ENCODE measurements at places on chromosomes 13 and 19. TPM values are rescaled to one million over a fixed set of nuclear protein-coding genes. Genes with fewer than 3 reads are reported as not detected.

ZNF154 gene
- 8.1 TPM for total RNA-seq

ZNF628 gene
- total RNA-seq = 1.2 TPM

CPB2 gene
- not detected for total RNA-seq

KANK3 gene
- total RNA-seq = 0.26 TPM

FGF22 gene
- not detected for total RNA-seq

COL4A2 gene
- total RNA-seq = 1,112 TPM

GPR183 gene
- 0.07 TPM for total RNA-seq

OR10H2 gene
- not detected for total RNA-seq

UBXN6 gene
- total RNA-seq = 88.3 TPM

ZIC2 gene
- total RNA-seq = not detected

ZNF524 gene
- 9.5 TPM for total RNA-seq

ZNF582 gene
- total RNA-seq = 3.1 TPM

HSD17B14 gene
- 2.2 TPM for total RNA-seq

ZNF566 gene
- 9.7 TPM for total RNA-seq

ADGRE1 gene
- not detected for total RNA-seq

C1QTNF9B gene
- not detected for total RNA-seq

C5AR2 gene
- total RNA-seq = 0.07 TPM

LYL1 gene
- 1.3 TPM for total RNA-seq

ZNF527 gene
- total RNA-seq = 4.2 TPM

EBI3 gene
- total RNA-seq = not detected

XAB2 gene
- total RNA-seq = 36.1 TPM

CA11 gene
- total RNA-seq = 0.99 TPM

SLC8A2 gene
- 0.36 TPM for total RNA-seq

TNNT1 gene
- total RNA-seq = 1.1 TPM

LRCH1 gene
- 10.2 TPM for total RNA-seq

CLC gene
- total RNA-seq = not detected

CCNA1 gene
- total RNA-seq = 0.39 TPM

KLK14 gene
- not detected for total RNA-seq

KHSRP gene
- total RNA-seq = 152 TPM

GNA15 gene
- 0.33 TPM for total RNA-seq

ZNF850 gene
- 2.0 TPM for total RNA-seq

FBXO17 gene
- 27.2 TPM for total RNA-seq

ATXN8OS gene
- not detected for total RNA-seq

ACER1 gene
- not detected for total RNA-seq

ARMC6 gene
- 51.1 TPM for total RNA-seq

COG3 gene
- total RNA-seq = 39.8 TPM

ITGBL1 gene
- total RNA-seq = 255 TPM

FFAR1 gene
- total RNA-seq = not detected

MAST1 gene
- total RNA-seq = 0.36 TPM

PDX1 gene
- total RNA-seq = not detected

LILRB1 gene
- not detected for total RNA-seq

PSG3 gene
- not detected for total RNA-seq

IL17D gene
- 5.0 TPM for total RNA-seq

CNMD gene
- not detected for total RNA-seq

WASF3 gene
- 17.8 TPM for total RNA-seq

SGCG gene
- total RNA-seq = 0.52 TPM

TNFSF11 gene
- total RNA-seq = not detected

WDR88 gene
- total RNA-seq = not detected

ZNF439 gene
- 7.5 TPM for total RNA-seq

CYP2A7 gene
- not detected for total RNA-seq

CLEC17A gene
- total RNA-seq = 0.13 TPM
